Spleen (tissue), 13 donors: ENCODE measurements at places on chromosomes 16 and 17.

GRCh38 chr17:58525239-58525638 lies 10.8 kb upstream of the MTMR4 start:
- DNase-seq = no peak

DNA sequence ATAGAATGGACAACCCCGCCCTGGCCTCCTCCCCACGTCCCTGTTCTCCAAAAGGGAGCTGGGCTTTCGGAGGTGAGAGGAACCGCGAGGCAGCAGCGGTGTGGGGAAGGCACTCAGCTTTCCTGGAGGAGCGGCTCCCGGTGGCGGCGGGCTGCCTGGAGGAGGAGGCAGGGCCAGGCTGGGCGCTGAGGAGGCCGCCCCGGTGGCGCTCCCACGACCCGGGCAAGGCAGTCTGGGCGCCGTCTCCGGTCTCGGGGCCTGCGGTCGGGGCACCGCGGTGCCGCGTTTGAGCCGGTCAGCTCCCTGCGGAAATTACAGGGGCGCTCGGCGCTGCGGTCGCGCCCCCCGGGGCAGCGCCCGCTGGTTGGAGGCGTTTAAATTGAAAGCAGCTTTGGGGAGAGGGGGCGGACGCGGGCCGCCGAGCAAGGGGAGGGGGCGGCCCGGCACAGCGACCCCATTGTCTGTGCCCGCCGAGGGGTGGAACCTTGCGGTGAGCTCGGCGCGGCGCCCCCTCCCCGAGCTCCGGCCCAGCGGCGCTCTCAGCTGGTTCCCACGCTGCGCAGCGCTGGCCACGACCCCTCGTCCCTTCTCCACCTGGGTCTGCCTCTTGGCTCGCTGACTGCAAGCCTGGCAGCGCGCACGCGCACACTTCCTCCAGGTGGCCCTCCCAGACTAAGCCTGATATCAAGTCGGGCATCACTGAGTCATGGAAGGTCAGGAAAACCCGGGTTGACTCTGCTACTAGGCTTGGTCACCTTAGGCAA lies 58.7 kb upstream of the DLX4 start:
- no peak for DNase-seq

- no peak for DNase-seq
Measured at GRCh38 chr16:64440005-64440404, 681.9 kb downstream of the CDH11 start.

DNA sequence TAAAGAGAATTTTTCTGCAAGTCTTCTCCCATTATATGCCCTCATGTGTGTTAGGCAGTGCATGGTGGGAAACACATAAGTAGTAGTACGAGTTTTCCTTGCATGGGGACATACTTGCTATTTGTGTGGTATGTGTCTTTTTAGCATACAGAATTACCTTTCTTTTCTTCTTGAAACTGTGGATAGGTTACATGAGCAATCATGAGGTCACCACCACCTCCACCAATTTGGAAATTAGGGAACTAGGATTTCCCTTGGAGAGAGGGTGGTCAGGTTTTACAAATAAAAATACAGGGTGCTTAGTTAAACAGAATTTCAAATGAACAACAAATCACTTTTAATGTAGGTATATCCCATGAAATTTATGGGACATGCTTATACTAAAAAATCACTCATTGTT lies 16.3 kb upstream of the AMZ2 start:
- no peak for DNase-seq

GRCh38 chr17:32491371-32492263 lies 4.8 kb downstream of the CDK5R1 start:
- peak; percentile 86 for DNase-seq

DNA sequence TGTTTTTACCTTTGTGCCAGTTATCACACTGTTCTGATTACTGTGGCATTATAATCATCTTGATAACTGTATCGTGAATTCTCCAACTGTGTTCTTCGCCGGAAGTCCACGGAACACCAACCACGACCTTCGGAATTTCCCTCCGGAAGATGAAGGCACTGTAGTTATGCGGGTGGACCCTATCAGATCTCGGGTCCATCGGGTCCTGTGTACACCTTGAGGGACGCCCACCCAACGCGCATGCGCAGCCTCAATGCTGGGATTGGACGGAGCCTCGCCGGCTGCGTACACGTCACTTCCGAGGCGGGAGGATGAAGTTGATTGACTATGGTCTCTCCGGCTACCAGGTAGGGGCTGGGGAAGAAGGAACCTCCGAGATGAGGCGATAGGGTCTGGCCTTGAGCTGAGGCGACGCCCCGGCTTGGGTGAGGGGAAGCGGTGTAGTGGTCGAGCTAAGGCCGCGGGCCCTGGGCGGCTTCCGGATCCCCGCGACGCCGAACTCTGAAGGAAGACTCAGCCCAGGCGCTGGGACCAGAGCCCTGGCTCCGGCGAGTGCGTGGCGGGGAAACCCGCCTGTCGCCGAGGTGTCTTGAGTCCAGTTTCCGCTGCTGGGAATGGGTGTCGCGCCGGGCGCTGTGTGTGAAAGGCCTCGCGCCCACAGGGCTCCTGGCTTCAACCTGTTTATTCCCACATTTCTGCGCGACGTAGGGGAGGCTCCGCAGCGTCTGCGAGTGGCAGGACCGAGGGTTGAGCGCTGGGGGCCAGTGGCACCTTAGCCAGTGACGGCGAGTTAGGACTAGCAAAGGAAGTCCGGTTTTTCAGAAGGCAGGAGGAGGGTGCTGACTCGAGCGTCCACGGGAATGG lies at the start of gene DHRS7B:
DHRS7B (plus strand) TSS at position 320 of the 864 bp plus-strand sequence; CDS start at position 328, 8 bp downstream.
- peak; percentile 97 for DNase-seq

- no peak for DNase-seq
Measured at GRCh38 chr17:73119631-73120030, 27.1 kb upstream of the SLC39A11 start.

DNA sequence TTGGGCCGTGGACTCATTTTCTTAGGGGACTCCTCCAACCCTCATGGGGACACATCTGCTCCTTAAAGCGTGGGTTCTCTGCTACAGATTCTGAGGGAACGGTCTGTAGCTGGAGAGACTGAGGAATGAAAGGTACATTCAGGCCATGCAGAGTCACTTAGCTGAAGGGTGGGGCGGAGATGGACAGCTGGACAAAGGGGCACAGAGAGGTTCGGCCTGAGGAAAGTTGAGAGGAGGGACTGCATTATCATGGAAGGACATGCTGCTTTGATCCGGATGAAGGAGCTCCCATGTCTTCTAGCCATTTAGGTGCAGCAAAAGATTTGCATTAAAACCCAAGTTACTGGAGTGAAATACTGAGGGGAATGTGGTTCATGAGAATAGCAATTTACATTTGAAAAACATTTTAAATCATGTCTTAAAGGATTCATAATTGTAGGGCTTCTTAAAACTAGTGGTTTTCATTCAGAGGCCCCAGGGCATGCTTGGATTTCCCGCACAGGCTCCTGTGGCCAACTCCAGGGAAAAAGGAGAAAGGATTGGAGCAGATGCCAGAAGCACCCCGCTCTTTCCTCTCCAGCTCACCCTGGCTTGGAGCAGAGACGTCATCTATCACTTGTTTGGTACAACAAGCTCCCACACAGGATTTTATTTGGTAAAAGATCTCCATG lies 54.2 kb downstream of the CDRT4 start:
- no peak for DNase-seq

GRCh38 chr16:51450909-51451308 lies 299.8 kb upstream of the SALL1 start:
- DNase-seq = no peak

GRCh38 chr17:63433746-63434591 lies 12.1 kb downstream of the CYB561 start:
- DNase-seq = peak; percentile 76

DNA sequence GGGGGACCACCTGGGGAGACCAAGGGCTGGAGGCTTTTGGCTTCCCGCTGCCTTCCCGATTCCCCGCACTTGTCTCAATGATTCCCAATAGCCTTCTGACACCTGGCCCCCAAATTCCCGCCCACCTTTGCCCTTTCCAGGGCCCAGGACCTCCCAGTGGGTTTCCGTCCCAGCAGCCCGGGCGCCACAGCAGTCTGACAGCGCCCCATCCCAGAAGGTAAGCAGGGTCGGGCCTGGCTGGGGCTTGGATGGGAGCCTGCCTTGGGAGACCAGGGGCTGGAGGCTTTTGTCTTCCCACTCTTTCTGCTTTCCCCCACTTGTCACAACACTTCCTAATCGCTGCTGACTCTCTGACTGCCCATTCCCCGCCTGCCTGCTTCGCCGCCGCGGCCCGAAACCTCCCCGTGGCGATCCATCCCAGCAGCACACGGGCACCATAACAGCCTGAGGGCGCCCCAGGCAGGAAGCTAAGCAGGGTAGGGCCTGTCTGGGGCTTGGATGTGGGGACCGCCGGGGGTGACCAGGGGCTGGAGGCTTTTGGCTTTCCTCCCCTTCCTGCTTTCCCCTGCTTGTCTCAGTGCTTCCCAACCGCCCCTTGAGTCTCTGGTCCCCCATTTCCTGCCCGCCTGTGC lies 2289.3 kb downstream of the TP53TG3F start:
- no peak for DNase-seq

- DNase-seq = no peak
Measured at GRCh38 chr16:49129935-49130334, 151.7 kb downstream of the CBLN1 start.

GRCh38 chr16:88830258-88830657 lies 18.5 kb upstream of the APRT start:
- DNase-seq = no peak

- peak; percentile 91 for DNase-seq
Measured at GRCh38 chr17:1201132-1201702, 21.4 kb upstream of the ABR start.

DNA sequence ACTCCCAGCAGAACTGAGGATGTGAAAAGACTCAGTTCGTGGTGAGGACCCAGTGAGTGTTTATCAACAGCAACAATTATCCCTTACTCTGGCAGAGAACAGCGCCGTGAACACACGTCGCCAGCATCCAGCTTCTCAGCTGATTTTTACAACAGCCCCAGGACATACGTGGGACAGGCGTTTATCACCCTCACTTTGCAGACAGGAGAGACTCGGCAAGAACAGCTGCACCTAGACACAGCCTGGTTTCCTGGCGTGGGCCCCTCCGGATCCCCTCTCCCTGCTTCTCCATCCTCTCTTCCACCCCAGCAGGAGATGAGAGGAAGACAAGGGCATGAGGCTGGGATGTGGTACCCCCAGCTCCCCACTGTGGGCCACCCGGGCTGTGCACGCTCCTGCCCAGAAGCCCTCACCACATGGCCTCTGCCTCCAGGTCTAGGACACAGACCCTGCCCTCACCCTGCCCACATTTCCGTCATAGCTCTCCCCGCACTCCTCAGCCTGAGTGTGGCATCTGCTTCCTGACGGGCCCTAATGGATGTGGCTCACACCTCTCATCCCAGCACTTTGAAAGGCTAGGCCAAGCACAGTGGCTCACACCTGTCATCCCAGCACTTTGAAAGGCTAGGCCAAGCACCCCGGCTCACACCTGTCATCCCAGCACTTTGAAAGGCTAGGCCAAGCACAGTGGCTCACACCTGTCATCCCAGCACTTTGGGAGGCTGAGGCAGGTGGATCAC lies 17.5 kb downstream of the ABR start:
- DNase-seq = no peak

- no peak for DNase-seq
Measured at GRCh38 chr17:81601525-81602120, 35.3 kb downstream of the NPLOC4 start.

DNA sequence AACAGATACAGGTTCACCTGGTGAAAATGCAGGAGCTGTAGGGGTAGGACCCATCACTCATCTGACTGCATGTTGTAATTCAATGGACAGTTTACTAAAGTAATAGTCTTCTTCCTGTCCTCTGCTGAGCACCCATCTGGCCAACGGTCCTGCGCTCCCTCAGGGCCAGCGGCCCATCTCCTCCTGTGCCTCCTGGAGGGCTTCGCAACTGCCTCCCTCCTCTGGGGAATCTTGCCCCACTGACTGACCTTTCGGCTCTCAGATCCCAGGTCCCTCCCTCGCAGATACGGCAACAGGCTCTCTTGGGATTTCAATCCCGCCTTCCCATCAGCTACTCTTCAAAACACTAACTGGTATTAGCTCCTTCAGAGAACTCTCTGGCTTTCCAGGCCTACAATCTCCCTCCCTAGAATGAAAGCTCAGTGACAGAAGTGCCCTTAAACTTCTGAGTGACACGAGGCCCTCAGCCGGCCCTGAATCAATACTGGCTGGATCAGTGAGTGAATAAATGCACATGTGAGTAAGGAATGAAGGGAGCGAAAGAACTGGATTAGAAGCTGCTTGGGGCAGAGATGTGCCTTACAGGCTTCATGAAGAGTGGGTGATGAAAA lies 1.3 kb downstream of the PEMT start:
- no peak for DNase-seq

- no peak for DNase-seq
Measured at GRCh38 chr17:9036336-9036735, 15.0 kb downstream of the NTN1 start.

- DNase-seq = no peak
Measured at GRCh38 chr17:6910987-6911603, 79.6 kb upstream of the TEKT1 start.

DNA sequence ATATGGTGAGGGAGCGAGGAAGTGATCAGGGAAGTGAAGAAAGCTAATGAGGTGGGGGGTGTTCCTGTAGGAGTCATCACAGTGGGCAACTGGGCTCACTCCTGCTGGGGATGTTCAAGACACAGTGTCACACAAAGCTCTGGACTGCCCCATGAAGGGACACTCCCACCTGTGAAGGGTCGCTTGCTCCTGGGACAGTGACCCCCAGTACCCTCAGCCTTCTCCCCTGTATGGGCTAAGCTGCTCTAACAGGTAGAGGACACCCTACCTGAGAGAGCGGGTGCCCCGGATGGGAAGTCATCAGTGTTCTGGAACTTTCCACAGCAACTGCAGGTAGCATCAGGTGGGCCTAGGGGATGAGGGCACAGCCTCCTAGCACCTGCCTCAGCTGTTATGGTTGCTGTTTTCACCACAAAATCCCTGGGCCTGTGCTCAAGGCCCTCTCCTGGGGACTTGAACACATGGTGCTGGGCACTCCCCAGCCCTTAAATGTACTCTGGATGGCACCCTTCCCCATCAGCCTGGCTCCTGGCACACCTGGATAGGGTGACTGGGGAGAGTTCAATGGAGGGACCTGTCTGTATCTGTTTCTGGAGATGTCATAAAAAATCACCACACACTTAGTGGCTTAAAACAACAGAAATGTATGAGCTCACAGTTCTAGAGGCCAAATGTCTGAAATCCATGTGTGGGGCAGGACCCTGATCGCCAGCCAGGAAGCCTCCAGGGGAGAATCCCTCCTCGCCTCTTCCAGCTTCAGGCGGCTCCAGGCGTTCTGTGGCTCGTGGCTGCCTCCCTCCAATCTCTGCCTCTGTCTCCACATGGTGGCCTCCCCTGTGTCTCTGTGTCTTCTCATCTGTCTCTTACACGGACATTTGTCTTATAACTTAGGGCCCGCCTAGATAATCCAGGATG lies 104.0 kb upstream of the CDH5 start:
- no peak for DNase-seq

DNA sequence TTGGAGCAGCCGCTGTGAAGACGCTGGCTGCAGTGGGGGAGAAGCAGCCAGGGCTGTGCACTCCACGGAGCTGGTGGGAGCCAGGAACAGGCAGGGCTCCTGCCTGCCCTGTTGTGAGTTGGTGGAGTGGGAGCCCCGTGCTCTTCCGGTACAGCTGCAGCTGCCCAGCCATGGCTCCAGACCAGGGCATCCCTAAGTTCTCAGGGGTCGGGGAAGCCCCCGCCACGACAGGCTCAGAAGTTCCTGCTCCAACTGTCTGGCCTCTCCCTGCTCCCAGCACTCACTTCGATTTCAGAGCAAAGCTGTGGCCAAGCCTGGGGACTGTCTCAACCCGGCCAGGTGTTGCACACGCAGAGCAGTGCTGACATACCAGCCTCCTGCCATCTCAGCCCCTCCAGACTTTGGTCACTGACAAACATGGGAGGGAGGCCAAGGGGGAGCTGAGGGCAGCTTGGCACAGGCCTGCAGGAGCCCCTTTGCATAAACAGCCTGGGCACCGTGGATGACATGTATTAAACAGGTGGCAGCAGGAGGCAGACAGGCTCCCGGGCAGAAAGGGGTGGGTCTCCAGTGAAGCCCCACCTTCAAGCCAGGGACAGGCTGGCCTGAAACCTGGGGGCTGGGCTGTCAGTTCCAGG lies 13.9 kb upstream of the KDM8 start:
- no peak for DNase-seq
